ENCODE measurements at places on chromosomes 16 and 17. TPM values are rescaled to one million over a fixed set of nuclear protein-coding genes. Genes with fewer than 3 reads are reported as not detected.

Gene CCR7
- not detected for total RNA-seq

Gene NAGPA
- total RNA-seq = 4.4 TPM

Gene MYOCD
- 6.9 TPM for total RNA-seq

Gene MSLN
- total RNA-seq = 5.3 TPM

Gene GPR142
- not detected for total RNA-seq

Gene NACA2
- total RNA-seq = not detected

Gene ANKS4B
- total RNA-seq = not detected

Gene MIS12
- 68.2 TPM for total RNA-seq

Gene ABI3
- 4.5 TPM for total RNA-seq
